ENCODE measurements at places on chromosomes 1 and 21. TPM values are rescaled to one million over a fixed set of nuclear protein-coding genes. Genes with fewer than 3 reads are reported as not detected.

DNA sequence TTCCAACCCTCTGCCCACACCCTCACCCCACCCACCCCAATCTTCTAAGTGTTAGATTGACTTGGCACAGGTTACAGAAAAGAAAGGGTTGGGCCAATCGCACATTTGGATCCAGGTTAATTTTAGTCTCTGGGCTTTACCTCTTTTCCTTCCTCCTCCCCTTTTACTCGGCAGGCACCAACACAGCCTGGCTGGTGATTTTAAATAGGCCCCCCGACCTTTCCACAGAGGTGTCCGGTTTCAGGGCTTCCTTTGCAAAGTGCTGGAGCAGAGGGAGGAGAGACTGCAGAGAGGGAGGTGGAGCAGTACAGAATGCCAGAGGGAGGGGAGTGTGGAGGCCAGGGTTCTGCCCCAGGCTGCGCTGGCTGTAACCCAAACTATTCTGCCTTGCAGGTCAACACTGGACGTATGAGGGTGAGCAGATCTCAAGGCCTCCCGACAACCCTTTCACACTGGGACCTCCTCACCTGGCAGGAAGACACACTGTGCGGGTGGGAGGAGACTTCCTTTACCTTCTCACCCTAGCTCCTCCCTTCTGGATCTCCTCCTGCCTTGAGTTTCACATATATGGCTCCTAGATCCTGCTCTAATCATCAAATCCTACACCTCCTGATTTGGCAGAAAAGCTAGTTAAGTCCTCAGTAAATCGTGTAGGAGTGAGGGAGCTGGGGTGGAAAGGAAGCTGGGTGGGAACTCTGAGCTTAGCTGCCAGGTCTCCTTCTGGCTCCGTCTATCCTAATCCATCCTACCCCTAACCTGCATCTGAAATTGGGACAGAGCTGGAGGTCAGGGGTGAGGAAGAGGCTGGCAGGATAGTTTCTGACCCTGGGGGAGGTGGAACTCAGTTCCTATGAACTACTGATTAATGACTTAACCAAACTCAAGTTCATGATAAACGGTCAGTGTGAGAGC is 2.4 kb downstream of the CA14 start:
- H3K4me3 ChIP-seq = peak overlapping the region; percentile 44
- H3K27ac ChIP-seq = peak overlapping the region; percentile 71
- no peaks in the 10 kb centered on the region for H3K27me3 ChIP-seq

- H3K4me1 ChIP-seq = no peaks in the 10 kb centered on the region
- H3K27me3 ChIP-seq = no peaks in the 10 kb centered on the region
- no peak overlapping the region for H3K4me3 ChIP-seq
Measured at GRCh38 chr1:94012708-94013366, 103.6 kb upstream of the GCLM start.

DNA sequence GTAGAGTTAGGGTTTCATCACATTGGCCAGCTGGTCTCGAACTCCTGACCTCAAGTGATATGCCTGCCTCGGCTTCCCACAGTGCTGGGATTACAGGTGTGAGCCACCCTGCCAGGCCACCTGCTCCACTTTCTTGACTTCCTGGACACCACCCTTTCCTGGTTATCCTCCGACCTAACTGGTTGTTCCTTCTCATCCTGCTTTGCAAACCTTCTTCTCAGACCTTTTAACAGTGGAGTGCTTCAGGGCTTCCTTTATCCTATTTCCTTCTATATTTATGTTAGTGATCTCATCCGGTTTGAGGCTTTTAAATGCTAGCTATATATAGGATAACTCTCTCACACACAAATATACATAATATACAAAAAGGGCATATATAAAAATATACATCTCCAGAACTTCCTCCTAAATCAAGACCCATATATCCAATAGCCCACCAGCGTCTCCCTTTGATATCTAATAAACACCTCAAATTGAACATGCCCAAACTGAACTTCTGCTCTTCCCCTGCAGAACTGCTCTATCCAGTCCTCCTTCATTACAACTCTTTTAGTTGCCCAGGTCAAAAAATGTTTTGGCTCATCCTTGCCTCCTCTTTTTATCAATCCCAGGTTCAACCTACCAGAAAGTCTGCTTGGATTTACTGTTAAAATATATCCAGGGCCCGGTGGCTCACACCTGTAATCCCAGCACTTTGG is 19.5 kb upstream of the UQCRHL start:
- H3K4me1 ChIP-seq = peaks cover 10% of the 10 kb centered on the region
- no peaks in the 10 kb centered on the region for H3K36me3 ChIP-seq
- DNase-seq = no peak
- H3K27ac ChIP-seq = peak overlapping the region; percentile 23
- no peaks in the 10 kb centered on the region for H3K27me3 ChIP-seq

DNA sequence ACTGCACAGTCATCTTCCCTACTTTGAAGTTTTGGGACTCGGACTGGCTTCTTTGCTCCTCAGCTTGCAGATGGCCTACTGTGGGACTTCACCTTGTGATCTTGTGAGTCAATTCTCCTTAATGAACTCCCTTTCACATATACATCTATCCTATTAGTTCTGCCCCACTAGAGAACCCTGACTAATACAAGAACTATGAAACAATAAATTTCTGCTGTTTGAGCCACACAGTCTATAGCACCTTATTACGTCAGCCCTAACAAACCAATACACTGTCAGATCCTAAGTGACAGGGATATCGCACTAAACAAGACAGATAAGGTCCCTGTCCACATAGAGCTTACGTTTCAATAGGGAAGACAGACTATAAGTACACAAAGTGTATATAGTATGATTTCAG is 120.1 kb downstream of the PLPP3 start:
- no peak overlapping the region for H3K27ac ChIP-seq
- no peaks in the 10 kb centered on the region for H3K27me3 ChIP-seq
- no peak for DNase-seq
- H3K4me3 ChIP-seq = no peak overlapping the region
- no peaks in the 10 kb centered on the region for H3K36me3 ChIP-seq

Gene CFAP410
- 12.5 TPM for total RNA-seq

GRCh38 chr1:154773551-154773950 is 96.5 kb downstream of the KCNN3 start:
- peaks cover 70% of the 10 kb centered on the region for H3K27me3 ChIP-seq
- H3K4me1 ChIP-seq = no peaks in the 10 kb centered on the region
- H3K27ac ChIP-seq = no peak overlapping the region
- H3K36me3 ChIP-seq = no peaks in the 10 kb centered on the region

GRCh38 chr1:107874221-107874620 is 90.8 kb downstream of the VAV3 start:
- H3K27me3 ChIP-seq = no peaks in the 10 kb centered on the region
- no peak for DNase-seq
- no peak overlapping the region for H3K27ac ChIP-seq
- no peaks in the 10 kb centered on the region for H3K36me3 ChIP-seq
- H3K4me3 ChIP-seq = no peak overlapping the region

GRCh38 chr1:42014823-42015222 is 96.1 kb upstream of the HIVEP3 start:
- DNase-seq = no peak
- H3K27me3 ChIP-seq = no peaks in the 10 kb centered on the region
- H3K27ac ChIP-seq = no peak overlapping the region
- H3K36me3 ChIP-seq = no peaks in the 10 kb centered on the region
- no peak overlapping the region for H3K4me3 ChIP-seq

GRCh38 chr1:10728595-10729410 is 67.6 kb downstream of the CASZ1 start:
- no peak overlapping the region for H3K4me3 ChIP-seq
- peaks cover 22% of the 10 kb centered on the region for H3K4me1 ChIP-seq

Gene ADGRL2
- 25.3 TPM for total RNA-seq

DNA sequence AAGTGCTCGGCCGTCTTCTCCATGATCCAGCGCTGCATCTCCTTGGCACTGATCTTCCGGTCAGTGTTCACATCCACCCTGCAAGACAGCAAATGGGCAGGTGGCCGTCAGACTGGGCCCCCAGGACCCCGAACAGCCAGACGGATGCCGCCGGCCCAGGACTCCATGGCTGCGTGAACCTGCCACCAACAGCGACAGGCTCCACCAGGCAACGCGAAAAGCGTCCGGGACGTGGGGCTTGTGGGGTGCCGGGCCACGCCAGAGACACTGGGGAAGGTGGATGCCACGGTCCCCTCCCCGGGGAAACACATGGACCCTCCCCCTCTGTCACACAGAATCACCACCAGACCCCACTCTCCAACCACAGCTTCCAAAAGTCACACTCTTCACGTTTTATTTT is 7.9 kb downstream of the SDF4 start:
- H3K4me1 ChIP-seq = no peaks in the 10 kb centered on the region
- DNase-seq = no peak
- no peak overlapping the region for H3K4me3 ChIP-seq
- no peak overlapping the region for H3K27ac ChIP-seq
- no peaks in the 10 kb centered on the region for H3K36me3 ChIP-seq
- no peaks in the 10 kb centered on the region for H3K27me3 ChIP-seq

DNA sequence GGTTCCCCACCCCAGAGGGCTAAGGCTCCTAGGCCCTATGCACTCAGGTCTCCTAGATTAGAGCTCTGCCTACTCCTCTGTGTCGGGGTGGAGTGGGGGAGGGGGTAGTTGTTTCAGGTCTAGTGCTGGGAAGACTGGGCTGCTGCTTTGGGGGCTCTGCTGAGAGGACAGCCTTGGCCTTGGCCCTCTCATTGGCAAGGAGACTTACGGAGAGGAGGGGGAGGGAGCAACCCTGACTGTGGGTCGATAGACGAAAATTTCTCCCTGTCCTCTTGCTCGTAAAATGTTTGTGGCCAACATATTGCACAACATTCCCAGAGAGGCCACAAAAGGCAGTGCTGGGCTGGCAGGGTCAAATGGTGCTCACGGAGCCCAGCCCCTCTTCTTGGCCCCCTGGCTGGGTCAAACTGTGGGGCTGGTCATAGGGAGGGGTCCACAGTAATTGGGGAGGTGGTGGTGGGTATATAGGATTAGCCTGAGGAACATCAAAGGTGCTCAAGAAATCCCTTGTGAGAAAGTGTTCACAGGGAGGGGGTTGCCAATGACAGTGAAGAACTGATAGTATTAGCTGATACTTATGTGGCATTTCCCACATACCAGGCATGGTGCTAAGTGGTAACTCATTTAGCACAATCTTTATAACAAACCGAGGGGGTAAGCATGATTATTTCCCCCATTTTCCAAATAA is 8.5 kb upstream of the DMBX1 start:
- H3K36me3 ChIP-seq = no peaks in the 10 kb centered on the region
- no peak for DNase-seq
- H3K27me3 ChIP-seq = no peaks in the 10 kb centered on the region
- H3K4me3 ChIP-seq = no peak overlapping the region
